ENCODE measurements at places on chromosomes 7 and 10. TPM values are rescaled to one million over a fixed set of nuclear protein-coding genes. Genes with fewer than 3 reads are reported as not detected.

PBLD gene
- total RNA-seq, result 4.6 TPM

GRCh38 chr10:30691639-30692015, 62.1 kb upstream of the LYZL2 start:
- no peak overlapping the region for H3K27ac ChIP-seq
- no peaks in the 10 kb centered on the region for H3K36me3 ChIP-seq
- peaks cover 4% of the 10 kb centered on the region for H3K4me1 ChIP-seq
- no peak overlapping the region for H3K4me3 ChIP-seq

DNA sequence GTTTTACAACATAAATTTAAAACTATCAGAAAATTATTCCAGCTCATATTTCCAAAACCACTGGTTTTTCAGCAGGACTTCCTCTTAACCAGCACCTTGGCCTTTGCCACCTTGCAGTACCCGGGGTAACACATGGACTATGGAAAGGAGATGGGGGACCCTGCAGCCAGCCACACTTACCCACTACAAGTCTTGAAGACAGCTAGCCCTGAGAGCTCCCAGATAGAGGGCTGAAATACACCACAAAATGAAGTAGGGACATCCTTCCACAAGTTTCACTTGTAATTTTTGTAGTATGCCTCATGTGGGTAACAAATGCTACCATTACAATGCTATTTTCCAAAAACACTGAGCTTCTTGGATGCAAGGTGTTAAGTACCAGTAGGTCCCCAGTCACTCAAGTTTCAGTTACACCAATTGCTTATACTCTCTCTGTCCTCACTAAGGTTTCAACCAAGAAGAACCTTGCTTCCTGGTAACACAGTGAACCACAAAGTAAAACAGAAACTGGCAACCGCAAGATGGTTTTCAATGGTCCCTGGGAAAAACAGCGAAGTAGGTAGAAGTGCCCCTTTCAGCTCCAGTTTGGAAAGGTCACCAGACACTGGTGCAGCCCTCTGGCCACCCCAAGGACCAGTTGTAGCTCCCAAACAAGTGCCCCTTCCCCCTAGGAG, 110.9 kb downstream of the SGMS1 start:
- H3K4me1 ChIP-seq, result peaks cover 8% of the 10 kb centered on the region
- H3K27me3 ChIP-seq, result no peaks in the 10 kb centered on the region
- no peaks in the 10 kb centered on the region for H3K36me3 ChIP-seq
- H3K27ac ChIP-seq, result no peak overlapping the region

DNA sequence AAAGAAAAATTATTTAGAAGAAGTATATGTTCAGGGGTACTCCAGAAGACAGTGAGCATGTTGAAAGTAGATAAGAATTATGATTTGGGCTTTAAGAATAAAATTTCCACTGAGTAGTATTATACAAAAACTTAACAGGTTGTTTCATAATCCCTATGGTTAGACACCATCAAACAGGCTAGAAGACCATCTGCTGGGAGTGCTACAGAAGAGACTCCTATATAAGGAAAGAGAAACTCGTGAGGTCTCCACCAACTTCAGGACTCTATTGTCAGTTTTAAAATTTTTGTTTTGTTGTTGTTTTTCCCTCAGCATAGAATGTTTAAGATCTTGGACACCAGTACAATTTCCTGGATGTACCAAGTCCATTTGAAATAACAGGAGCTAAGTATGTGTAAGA, 13.1 kb downstream of the DNAJC1 start:
- DNase-seq, result no peak
- no peaks in the 10 kb centered on the region for H3K36me3 ChIP-seq
- peaks cover 2% of the 10 kb centered on the region for H3K4me1 ChIP-seq
- H3K27ac ChIP-seq, result no peak overlapping the region
- H3K4me3 ChIP-seq, result no peak overlapping the region

DENND11 gene
- 25.7 TPM for total RNA-seq

- DNase-seq, result no peak
- H3K4me1 ChIP-seq, result peaks cover 10% of the 10 kb centered on the region
- H3K27me3 ChIP-seq, result no peaks in the 10 kb centered on the region
- no peak overlapping the region for H3K27ac ChIP-seq
- no peak overlapping the region for H3K4me3 ChIP-seq
Measured at GRCh38 chr10:63421591-63421990, 44.2 kb downstream of the JMJD1C start.

CYP3A4 gene
- 0.34 TPM for total RNA-seq

- no peak for DNase-seq
- H3K27ac ChIP-seq, result no peak overlapping the region
- no peak overlapping the region for H3K4me3 ChIP-seq
Measured at GRCh38 chr10:81027223-81027622, 489.5 kb downstream of the SH2D4B start.

Measured in upper lobe of left lung (tissue), 6 donors.